ENCODE measurements at places on chromosomes 3 and 15.

GRCh38 chr15:57018151-57018550 lies 99.7 kb downstream of the TCF12 start:
- H3K4me1 ChIP-seq: peaks cover 8% of the 10 kb centered on the region
- no peak for DNase-seq
- no peak overlapping the region for H3K4me3 ChIP-seq

GRCh38 chr3:157317895-157318294 lies 118.8 kb upstream of the PTX3 start:
- DNase-seq: no peak
- H3K4me3 ChIP-seq: no peak overlapping the region
- no peaks in the 10 kb centered on the region for H3K4me1 ChIP-seq
- no peak overlapping the region for H3K27ac ChIP-seq
- H3K27me3 ChIP-seq: no peaks in the 10 kb centered on the region
- no peaks in the 10 kb centered on the region for H3K36me3 ChIP-seq

- H3K4me3 ChIP-seq: no peak overlapping the region
- H3K27me3 ChIP-seq: no peaks in the 10 kb centered on the region
- no peaks in the 10 kb centered on the region for H3K36me3 ChIP-seq
- H3K27ac ChIP-seq: no peak overlapping the region
- no peak for DNase-seq
- H3K4me1 ChIP-seq: no peaks in the 10 kb centered on the region
Measured at GRCh38 chr15:83170474-83171165, 37.0 kb downstream of the HDGFL3 start.

- H3K4me3 ChIP-seq: no peak overlapping the region
- H3K4me1 ChIP-seq: no peaks in the 10 kb centered on the region
- no peak for DNase-seq
- peaks cover 14% of the 10 kb centered on the region for H3K36me3 ChIP-seq
- H3K27me3 ChIP-seq: no peaks in the 10 kb centered on the region
Measured at GRCh38 chr15:69436951-69437350, 15.7 kb upstream of the RPLP1 start.

DNA sequence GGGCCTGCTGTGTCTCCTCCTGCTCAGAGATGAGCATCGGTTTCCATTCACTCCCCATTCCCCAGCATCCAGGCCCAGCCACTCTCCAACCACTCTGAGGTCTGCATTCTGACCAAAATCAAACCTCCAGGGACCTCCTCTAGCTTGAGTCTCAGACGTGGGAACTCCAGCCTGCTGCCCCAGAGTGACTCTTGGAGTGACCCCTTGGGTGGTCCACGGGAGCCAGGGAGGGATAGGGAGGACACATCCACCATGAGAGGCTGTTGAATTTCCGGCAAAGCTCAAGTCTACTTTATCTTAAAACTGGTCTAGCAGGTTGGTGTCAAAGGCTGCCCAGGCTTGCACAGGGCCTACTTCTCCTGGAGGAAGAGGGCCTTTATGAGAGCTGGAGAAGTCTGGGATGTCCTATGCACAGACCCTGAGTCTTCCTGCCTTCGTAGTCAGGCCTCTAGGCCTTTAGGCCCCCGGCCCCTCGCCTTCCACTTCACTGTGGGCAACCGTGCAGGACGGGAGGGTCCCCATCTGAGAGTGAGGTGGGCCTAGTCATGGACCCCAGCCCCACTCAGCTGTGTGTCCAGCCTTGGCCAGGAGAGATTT lies 8.9 kb downstream of the CISH start:
- no peak overlapping the region for H3K4me3 ChIP-seq
- H3K4me1 ChIP-seq: no peaks in the 10 kb centered on the region
- H3K27me3 ChIP-seq: peaks cover 2% of the 10 kb centered on the region
- no peak for DNase-seq
- no peaks in the 10 kb centered on the region for H3K36me3 ChIP-seq

GRCh38 chr3:172612871-172613678 lies 89.8 kb upstream of the TNFSF10 start:
- no peaks in the 10 kb centered on the region for H3K27me3 ChIP-seq
- no peak overlapping the region for H3K27ac ChIP-seq
- DNase-seq: no peak
- no peaks in the 10 kb centered on the region for H3K4me1 ChIP-seq
- H3K36me3 ChIP-seq: no peaks in the 10 kb centered on the region

DNA sequence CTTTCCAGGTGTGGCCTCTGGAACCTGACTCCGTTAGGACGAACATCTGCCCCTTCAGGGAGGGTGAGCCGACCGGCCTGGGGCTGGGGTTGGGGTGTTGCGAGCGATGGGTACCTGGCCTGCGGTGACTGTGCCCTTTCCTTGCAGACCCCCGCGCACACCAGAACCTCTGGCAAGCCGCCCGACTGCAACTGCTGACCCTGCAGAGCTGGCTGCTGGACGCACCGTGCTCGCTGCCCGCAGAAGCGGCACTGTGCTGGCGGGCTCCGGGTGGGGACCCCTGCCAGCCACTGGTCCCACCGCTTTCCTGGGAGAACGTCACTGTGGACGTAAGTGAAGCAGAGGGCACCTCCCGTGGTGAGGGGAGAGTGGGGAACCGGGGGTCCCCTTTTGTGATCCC lies 5.5 kb upstream of the CRELD1 start:
- peaks cover 3% of the 10 kb centered on the region for H3K27me3 ChIP-seq
- H3K4me3 ChIP-seq: no peak overlapping the region
- no peak for DNase-seq
- no peaks in the 10 kb centered on the region for H3K36me3 ChIP-seq
- H3K4me1 ChIP-seq: no peaks in the 10 kb centered on the region

- H3K36me3 ChIP-seq: no peaks in the 10 kb centered on the region
- DNase-seq: no peak
- H3K4me1 ChIP-seq: no peaks in the 10 kb centered on the region
- H3K27me3 ChIP-seq: no peaks in the 10 kb centered on the region
- H3K27ac ChIP-seq: no peak overlapping the region
Measured at GRCh38 chr15:40060236-40060961, 21.4 kb upstream of the SRP14 start.

DNA sequence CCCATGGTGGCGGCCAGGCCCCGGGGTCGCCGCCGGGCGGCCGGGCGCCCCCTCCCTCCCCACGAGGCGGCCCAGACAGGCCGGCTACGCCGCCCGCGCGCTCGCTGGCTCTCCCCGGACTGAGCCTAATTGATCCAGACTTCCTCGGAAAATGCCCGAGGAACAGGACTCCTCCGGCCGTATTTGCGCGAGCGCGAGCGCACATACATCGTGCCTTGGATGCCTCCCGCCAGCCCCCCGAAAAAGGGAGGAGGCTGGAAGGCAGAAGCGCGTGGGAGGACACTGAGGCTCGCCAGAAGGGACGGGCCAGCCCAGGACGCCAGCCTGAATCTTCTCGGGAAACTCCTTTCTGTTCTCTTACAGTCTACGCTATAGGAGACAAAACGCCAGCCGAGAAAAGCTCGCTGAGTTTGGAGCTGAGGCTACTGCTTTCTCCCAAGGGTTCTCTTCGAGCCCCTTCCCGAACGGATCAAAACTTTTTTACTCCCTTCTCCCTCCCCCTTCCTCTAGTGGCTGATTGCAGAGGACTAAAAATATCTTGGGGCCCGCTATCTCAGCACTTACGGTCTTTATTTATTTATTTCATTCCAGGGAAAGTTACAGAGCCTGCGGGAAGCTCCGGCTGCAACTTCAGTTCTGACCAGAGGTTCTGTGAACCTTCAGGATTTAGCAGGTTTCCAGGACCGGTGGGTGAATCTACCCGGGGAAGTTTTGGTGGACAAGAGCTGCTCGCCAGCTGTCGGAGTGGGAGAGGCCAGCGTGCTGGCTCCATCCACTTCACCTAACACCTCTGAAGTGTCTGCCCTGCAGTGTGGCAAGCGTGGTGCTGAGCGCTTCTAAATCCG lies at the start of gene PDZRN3:
PDZRN3 (minus strand) TSS at position 121 of the 845 bp plus-strand sequence.
- no peaks in the 10 kb centered on the region for H3K36me3 ChIP-seq
- peak within 1 kb of the TSS; percentile 66 for H3K4me3 ChIP-seq
- H3K27me3 ChIP-seq: no peaks in the 10 kb centered on the region
- H3K27ac ChIP-seq: no peak within 1 kb of the TSS
- H3K4me1 ChIP-seq: peaks cover 9% of the 10 kb centered on the region

GRCh38 chr15:56980473-56980872 lies 62.0 kb downstream of the TCF12 start:
- 0 out of 2 replicates have a peak overlapping the region, but pooled peaks have one; percentile 2 for H3K27ac ChIP-seq
- H3K4me1 ChIP-seq: no peaks in the 10 kb centered on the region
- H3K27me3 ChIP-seq: no peaks in the 10 kb centered on the region

DNA sequence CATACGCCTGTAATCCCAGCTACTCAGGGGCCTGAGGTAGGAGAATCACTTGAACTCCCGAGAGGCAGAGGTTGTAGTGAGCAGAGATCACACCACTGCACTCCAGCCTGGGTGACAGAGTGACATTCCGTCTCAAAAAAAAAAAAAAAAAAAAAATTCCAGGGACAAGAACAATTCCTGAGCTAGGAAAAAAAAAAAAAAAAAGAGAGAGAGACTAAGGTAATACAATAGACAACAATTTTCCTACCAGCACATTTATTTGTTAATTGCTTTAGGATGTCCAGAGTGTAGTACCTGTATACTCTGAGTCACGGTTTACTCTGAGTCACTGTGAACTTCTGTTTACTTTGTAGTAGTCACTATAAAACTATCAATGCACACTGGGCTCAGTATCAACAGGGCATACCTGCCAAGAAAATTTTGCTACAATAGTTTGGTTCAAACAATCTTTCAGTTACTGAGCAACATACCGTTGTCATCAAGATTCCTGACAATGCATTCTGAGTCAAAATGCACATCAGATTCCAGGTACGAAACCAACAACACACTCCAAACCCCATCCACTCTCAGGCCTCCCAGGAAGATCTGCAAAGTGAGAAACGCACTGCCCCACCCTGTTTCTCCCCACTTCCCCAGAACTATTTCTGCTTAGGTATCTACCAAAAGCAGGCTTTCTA lies 28.3 kb downstream of the IGF2BP2 start:
- no peaks in the 10 kb centered on the region for H3K36me3 ChIP-seq
- H3K27me3 ChIP-seq: no peaks in the 10 kb centered on the region
- peaks cover 19% of the 10 kb centered on the region for H3K4me1 ChIP-seq

DNA sequence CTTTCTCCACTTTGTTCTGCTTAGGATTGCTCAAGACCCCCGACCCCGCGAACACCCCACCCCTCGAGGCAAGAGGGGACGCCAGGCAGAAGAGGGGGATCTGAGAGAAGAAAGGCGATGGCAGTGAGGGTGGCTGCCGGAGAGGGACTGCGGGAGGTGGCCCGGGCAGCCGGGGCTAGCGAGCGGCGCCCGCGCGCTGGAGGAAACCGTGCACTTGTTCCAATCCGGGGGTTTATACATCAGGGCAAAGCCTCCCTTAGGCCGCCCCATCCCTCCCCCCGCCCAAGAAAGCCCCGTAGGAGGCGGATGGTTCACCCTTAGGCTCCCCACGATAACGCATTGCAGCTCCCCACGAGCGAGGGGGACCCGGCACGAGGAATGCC lies 475 bp downstream of the ERC2 start:
- peak overlapping the region; percentile 8 for H3K27ac ChIP-seq
- no peak for DNase-seq
- peak overlapping the region; percentile 97 for H3K4me3 ChIP-seq
- no peaks in the 10 kb centered on the region for H3K27me3 ChIP-seq

GRCh38 chr15:56249092-56249491 lies 5.4 kb upstream of the RFX7 start:
- H3K36me3 ChIP-seq: no peaks in the 10 kb centered on the region
- H3K27me3 ChIP-seq: no peaks in the 10 kb centered on the region
- no peak overlapping the region for H3K4me3 ChIP-seq
- DNase-seq: no peak

DNA sequence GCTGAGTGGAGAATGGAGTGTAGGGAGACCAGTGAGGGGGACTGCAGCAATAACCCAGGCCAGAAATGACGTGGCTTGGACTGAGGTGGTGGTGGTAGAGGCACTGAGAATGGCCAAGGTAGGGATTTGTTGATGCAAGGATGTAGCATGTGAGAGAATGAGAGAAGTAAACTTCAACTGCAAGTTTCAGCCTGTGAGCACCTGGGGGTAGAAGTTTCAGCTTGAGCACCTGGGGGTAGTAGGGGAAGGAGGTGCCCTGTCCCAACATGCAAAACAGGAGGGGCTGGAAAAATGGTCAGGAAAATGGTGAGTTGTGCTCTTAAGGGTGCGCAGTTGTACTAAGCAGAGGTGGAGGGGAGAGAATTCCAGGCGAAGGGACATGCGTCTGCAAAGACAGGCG lies 31.0 kb downstream of the IL16 start:
- H3K4me3 ChIP-seq: no peak overlapping the region
- no peaks in the 10 kb centered on the region for H3K4me1 ChIP-seq
- H3K27ac ChIP-seq: no peak overlapping the region
- no peak for DNase-seq
- no peaks in the 10 kb centered on the region for H3K36me3 ChIP-seq

DNA sequence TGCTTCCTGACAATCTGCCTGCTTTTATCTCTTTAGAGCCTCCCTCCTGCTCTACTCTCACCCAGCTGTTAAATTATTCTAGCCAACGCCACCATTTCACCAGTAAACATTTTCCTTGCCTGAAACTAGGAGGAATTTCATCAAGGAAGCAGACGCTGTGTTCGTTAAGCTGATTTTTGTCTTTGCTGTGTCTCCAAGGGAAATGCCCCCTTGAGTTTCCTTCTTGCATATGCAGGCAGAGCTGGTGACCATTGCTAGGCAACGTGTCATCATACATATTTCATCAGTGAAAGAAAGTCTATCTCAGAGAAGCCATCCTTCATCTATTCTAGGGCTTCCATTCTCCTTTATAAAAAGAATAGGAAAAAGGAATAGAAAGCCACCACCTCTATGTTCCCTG lies 87.0 kb upstream of the ST8SIA2 start:
- H3K36me3 ChIP-seq: no peaks in the 10 kb centered on the region
- H3K4me3 ChIP-seq: no peak overlapping the region
- no peaks in the 10 kb centered on the region for H3K27me3 ChIP-seq
- H3K27ac ChIP-seq: no peak overlapping the region
- peaks cover 3% of the 10 kb centered on the region for H3K4me1 ChIP-seq

GRCh38 chr3:155747946-155748290 lies 3.0 kb upstream of the PLCH1 start:
- H3K36me3 ChIP-seq: no peaks in the 10 kb centered on the region
- no peak overlapping the region for H3K27ac ChIP-seq
- H3K4me3 ChIP-seq: no peak overlapping the region
- DNase-seq: no peak
- peaks cover 16% of the 10 kb centered on the region for H3K4me1 ChIP-seq

- H3K36me3 ChIP-seq: no peaks in the 10 kb centered on the region
- H3K4me3 ChIP-seq: no peak overlapping the region
- no peak overlapping the region for H3K27ac ChIP-seq
- DNase-seq: peak; percentile 9
- H3K27me3 ChIP-seq: no peaks in the 10 kb centered on the region
- peaks cover 3% of the 10 kb centered on the region for H3K4me1 ChIP-seq
Measured at GRCh38 chr3:155676252-155676981, 68.5 kb downstream of the PLCH1 start.

- no peaks in the 10 kb centered on the region for H3K36me3 ChIP-seq
- H3K27ac ChIP-seq: no peak overlapping the region
- no peak overlapping the region for H3K4me3 ChIP-seq
- 0 out of 2 replicates have a peak, but pooled peaks cover 2% of the 10 kb centered on the region for H3K4me1 ChIP-seq
- DNase-seq: no peak
Measured at GRCh38 chr3:113286524-113286923, 75.2 kb downstream of the BOC start.

DNA sequence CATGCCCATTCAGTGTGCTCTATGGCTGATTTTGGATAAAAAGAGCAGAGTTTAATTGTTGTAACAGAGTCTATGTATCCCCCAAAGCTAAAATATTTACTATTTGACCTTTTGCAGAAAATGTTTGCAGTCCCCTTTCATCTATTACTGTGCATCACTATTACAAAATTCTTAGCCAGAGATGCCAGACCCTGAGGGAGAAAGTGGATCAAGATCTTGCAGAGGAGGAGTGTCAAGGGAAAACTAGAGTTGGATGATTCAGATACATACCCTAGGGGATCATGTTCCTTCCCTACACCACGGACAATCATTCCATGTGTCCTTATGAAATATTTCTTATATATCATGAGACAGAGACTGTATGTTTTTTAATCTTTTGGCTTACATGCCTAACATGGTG lies 68.6 kb upstream of the TPRG1 start:
- no peaks in the 10 kb centered on the region for H3K27me3 ChIP-seq
- H3K36me3 ChIP-seq: no peaks in the 10 kb centered on the region
- no peak overlapping the region for H3K4me3 ChIP-seq
- no peaks in the 10 kb centered on the region for H3K4me1 ChIP-seq
